HEK293T (cell line): ENCODE measurements at places on chromosomes 12 and 14.
A peak's percentile ranks its signal among the peaks of the same experiment; 100 is the strongest.

DNA sequence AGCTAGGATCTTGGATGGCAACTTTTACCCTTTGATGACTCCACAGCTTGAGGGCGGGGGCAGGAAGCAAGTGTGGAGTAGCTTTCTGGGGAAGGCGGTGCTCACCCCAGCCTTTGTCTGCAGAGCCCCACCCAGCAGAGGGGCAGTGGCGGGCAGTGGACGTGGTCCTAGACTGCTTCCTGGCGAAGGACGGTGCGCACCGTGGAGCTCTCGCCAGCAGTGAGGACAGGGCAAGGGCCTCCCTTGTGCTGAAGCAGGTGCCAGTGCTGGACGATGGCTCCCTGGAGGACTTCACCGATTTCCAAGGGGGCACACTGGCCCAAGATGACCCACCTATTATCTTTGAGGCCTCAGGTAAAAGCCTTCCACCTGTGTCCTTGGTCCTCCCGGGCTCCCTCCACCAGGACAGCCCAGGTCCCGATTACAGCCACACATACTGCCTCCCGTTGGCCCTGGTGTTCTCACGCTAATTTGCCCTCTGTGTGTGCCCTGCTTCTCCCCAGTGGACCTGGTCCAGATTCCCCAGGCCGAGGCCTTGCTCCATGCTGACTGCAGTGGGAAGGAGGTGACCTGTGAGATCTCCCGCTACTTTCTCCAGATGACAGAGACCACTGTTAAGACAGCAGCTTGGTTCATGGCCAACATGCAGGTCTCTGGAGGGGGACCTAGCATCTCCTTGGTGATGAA lies 1.2 kb downstream of the TAPBPL start:
- DNase-seq: no peak

- no peak for DNase-seq
These were observed 10.0 kb upstream of the CDC42BPB start for GRCh38 chr14:103067231-103067954.

GRCh38 chr14:91253795-91254323 lies 9.4 kb upstream of the GPR68 start:
- DNase-seq: no peak

DNA sequence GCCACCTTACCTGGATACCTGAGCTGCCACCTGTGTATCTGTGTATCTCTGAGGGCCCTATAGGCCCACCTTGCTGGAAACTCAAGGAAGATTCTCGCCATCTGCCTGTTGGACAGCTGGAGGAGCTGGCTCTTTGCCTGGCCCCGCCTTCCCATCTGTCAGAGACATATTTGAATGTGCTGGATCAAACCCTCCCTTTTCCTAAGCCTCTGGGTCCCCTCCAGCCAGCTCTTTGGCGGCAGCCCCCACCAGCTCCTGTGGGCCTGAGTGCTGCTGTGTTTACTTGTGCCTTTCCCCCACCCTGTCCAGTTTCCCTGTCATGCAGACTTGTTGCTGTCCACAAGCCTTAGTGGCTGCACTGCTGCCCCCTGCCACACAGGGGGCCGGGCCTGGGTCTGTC lies 55.9 kb upstream of the SRSF5 start:
- no peak for DNase-seq

DNA sequence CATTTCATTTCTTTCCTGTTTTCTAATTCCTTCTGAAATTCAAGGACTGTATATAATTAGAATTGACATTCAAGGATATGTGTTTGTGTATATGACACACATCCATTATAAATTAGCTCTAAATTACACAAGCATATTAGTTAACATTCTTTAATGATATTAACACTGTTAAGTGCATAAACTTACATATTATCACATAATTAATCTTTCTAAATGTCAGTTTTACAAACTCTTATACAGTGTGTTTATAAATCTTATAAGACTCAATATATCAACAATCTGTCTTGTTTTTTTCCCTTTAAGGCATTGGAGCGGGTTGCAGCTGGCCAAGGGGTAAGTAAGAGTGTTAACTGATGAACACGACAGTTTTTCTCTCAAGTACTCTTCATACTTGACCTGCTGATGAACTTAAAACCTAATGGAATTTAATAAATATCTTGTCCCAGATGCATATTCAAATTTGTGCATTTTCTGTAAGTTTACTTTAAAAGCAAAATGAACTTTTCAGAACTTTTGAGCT lies 76.1 kb downstream of the METTL25 start:
- no peak for DNase-seq

GRCh38 chr14:30521899-30522736 lies 36.8 kb upstream of the G2E3 start:
- DNase-seq: peak; percentile 41

- no peak for DNase-seq
These were observed 63.6 kb downstream of the HELB start for GRCh38 chr12:66365718-66366490.

DNA sequence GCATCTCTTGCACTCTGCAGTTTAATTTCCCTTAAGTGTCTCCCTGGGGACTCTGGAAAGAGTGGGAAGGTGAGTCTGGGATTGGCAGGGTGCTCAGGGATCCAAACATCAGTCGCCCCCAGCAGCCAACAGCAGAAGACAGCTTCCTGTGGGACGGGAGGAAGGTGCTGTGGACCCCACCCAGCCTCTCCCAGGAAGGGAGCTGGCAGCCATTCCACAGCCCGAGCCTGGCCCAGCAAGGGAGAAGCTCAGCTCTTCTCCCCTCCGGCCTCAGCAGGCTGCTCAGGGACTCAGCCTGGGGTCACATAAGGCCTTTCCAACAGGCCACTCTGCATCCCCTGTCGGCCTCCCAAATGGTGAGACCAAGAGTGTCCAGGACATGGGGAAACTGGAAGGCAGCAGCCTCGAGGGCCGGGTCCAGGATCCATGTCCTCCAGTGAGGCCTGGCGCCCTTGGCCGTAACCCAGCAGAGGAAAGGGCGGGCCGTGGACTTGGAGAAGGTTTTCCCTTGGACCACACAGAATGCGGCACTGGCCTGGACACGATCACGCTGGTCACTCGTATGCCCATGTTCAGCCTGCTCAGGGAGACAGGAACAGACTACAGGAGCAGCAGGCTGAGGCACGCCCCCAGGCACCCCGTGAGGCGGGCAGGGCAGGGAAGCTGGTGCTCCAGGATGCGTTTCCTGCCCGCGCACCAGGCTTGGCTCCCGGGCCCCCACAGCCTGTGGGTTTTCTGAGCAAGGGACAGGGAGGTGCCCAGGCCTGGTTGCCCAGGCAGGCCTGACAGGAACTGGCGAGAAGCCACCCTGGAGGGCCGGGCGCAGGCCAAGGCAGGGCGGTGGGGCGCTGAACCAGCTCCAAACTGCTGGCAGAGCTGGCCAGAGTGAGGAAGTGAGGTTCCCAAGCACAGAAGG lies 3.5 kb downstream of the XRCC3 start:
- no peak for DNase-seq

DNA sequence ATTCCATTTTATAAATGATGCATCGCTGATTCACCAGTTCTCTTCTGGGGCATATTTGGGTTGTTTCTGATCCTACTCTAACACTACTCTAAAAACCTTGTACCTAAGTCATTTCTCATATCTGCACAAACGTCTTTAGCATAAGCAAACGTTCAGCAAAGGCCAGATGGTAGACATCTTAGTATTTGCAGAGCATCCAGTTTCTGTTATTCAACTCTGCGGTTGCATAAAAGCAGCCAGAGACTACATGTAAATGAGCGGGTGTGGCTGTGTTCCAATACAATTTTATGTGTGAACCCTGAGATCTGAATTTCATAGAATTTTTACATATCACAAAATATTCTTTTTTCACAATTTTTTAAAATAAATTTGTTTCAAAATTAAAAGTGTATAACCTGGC lies 22.8 kb upstream of the MMP17 start:
- DNase-seq: no peak

DNA sequence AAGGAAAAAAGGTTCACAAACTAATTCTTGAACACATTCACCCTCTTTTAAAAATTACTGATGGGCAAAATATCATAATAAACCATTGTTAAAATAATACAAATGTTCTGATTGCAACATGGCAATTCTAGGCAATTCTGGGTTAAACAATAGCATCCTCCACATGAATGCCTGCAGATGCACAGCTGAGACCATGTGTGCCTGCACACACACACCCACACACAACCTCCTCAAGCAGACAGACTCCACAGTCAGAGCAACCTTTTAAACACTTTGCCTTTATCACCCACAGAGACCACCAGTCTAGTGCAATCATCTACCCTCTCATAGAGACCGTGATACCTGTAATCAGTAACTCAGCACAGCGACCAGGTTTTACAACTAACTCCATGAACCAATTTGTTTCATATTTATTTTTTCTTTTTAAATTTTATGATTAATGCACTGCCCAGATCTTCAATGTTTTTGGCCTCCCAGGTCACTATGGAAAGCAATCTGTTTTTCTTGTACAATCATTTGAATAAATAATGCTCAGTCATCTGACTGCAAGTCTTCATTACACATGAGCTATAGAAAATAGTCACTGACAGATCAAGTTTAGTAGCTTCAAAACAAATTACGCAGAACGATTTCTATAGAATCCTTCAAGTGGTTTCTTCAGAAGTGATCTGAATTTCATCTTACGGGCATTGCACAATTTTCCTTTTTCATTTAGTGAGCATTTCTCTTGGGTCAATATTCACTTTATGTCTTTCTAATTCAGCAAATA lies 105.8 kb downstream of the PRKD1 start:
- DNase-seq: no peak

GRCh38 chr12:45509621-45510020 lies 219.9 kb upstream of the ARID2 start:
- DNase-seq: no peak

DNA sequence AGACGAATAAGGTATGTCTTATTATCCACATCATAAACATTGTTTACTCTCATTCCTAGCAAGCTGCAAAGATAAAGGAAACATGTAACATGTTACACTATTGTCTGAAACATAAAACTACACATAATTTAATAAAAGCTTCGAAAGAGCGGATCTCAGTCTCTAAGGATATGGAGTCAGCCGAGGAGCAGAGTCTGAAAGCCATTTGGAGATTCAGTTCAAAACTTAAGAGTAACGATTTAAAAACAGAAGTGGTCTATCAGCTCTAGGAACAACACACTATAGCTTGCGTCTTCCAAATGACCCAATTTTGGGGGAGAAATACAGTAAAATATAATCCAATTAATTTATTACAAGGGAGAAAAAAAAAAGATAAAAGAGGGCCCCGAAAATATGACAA lies 775 bp downstream of the NEMF start:
- DNase-seq: no peak

- no peak for DNase-seq
These were observed 9.8 kb upstream of the HHIPL1 start for GRCh38 chr14:99635116-99635515.

GRCh38 chr12:6810758-6811157 lies 10.9 kb upstream of the GPR162 start:
- DNase-seq: no peak

GRCh38 chr12:93109551-93110203 lies 180.6 kb upstream of the EEA1 start:
- no peak for DNase-seq

DNA sequence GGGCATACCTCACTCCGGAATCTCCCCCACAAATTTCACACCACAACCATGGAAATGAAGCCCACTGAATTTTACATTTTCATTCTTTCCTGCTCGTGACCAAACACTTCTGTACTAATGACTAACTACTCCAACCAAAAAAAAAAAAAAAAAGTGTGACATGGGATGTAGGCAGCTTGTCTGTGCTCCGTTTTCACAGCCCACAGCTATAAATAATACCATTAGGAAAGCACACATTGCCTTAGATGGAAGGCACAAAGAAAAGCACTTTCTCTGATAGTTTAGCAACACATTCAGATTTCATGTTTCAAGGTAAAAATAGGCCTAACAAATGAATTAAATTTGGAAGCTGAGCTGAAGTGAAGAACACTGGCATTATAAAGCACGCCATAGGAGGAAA lies 42.5 kb downstream of the DUSP6 start:
- DNase-seq: no peak

- DNase-seq: no peak
These were observed 77.0 kb downstream of the POLR3B start for GRCh38 chr12:106434526-106434925.

- no peak for DNase-seq
These were observed 55.7 kb downstream of the TMTC1 start for GRCh38 chr12:29728030-29728429.

DNA sequence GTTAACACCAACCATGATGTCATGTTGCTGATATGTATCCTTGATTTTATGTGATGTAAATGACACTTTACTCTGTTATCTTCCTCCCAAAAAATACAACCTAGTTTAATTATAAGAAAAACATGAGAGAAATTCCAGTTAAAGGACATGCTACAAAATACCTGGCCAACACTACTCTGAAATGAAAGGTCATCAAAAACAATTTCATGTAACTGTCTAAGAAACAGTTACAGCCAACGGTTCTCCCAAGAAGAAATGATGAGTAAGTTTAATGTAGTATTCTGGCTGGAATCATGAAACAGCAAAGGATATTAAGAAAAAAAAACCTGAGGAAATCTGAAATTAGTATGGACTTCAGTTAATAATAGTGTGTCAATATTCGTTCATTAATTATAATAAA lies 653.3 kb upstream of the FOXG1 start:
- DNase-seq: no peak

DNA sequence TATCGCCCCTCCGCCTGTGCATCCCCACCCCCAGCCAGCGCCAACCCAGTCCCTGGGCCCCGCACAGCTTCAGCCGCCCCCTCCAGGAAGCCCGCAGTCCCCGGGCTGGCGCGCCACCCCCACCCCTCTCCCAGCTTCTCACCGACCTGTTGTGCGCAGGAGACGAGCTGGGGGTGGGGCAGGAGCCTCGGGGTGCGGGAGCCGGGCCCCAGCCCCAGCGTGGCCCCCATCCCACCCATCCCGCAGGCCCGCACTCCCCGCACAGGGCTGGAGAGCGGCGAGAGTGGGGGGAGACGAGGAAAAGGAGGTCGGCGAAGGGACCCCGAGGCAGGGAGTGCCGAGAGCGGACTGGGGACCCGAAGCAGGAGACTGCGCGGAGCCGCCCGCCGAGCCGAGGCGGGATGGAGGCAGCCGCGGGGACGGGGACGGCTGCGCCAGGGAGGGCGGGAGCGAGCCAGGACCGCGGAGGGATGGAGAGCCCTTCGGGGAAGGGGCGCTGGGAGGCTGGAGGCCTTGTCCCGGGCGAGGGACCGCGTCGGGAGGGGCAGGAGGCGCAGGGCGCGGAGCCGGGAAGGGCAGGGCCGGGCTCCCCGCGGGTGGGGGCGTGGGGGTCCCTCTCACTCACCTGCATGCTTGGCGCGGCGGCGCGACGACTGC lies 498 bp downstream of the PIANP start:
- DNase-seq: no peak

GRCh38 chr12:8818526-8818925 lies 3.9 kb upstream of the A2ML1 start:
- no peak for DNase-seq
